Breast epithelium (tissue), 4 donors: ENCODE measurements at places on chromosomes 2 and 18. TPM values are rescaled to one million over a fixed set of nuclear protein-coding genes. Genes with fewer than 3 reads are reported as not detected.

ALPG gene
- total RNA-seq, result not detected

GRCh38 chr2:197240421-197241041 is 70.0 kb downstream of the ANKRD44 start:
- no peak for DNase-seq

SIX3 gene
- not detected for total RNA-seq

DNA sequence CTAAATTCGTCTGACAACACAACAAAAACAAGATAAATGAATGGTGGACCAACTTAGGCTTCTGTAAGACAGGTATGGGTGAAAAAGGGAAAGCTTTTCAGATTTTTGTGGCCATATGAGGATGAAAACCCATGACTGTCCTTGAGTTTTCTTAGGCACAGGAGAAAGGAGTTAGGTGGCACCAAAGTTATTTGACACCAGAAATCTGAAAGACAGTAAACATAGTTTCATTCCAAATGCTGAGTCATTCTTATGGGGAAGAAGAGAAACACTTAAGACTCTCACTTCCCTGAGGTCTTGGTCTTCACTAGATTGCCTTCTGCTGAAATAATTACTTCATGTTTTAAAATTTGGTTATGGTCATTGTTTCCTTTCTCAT is 5.2 kb upstream of the GPD2 start:
- DNase-seq, result no peak

ABCG8 gene
- not detected for total RNA-seq
